ENCODE measurements at places on chromosomes 11 and 22.

DNA sequence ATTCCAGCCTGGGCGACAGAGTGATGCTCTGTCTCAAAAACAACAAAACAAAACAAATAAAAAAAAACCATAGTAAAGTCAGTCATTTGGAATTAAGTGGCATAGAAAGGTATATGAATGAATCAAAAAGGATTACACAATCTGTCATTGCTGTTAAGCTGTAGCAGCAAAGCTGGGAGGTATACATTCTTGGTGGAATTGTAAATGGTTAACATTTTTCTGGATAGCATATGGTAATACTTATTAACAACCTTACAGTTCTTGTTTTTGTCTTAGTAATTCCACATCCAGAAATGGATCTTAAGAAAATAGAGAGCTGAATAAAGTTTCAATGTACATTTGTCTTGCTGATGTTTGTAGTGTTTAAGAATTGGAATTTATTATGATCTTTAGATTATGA lies 30.0 kb downstream of the DDX10 start:
- DNase-seq: peak; percentile 19

DNA sequence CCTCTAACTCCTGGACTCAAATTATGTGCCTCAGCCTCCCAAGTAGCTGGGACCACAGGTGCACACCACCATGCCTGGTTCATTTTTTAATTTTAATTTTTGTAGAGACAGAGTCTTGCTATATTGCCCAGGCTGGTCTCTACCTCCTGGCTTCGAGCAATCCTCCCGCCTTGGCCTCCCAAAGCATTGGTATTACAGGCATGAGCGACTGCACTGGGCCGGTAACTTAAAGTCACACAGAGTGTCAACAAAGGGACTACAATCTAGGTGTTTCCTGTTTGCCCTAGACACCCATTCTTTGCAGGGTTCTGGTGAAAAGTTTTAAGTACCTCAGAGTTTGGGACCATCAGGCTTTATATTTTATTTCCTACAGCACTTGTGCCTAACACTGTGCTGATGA lies 8.4 kb downstream of the UVRAG start:
- no peak for DNase-seq

- DNase-seq: no peak
These were observed 82.2 kb upstream of the GRK3 start for GRCh38 chr22:25482091-25482760.

GRCh38 chr11:19954899-19955298 lies 205.4 kb downstream of the DBX1 start:
- peak; percentile 40 for DNase-seq

GRCh38 chr11:13222285-13222684 lies 55.3 kb upstream of the BMAL1 start:
- no peak for DNase-seq

All from foreskin fibroblast (primary cell).